ENCODE measurements at places on chromosomes 2 and 18.

DNA sequence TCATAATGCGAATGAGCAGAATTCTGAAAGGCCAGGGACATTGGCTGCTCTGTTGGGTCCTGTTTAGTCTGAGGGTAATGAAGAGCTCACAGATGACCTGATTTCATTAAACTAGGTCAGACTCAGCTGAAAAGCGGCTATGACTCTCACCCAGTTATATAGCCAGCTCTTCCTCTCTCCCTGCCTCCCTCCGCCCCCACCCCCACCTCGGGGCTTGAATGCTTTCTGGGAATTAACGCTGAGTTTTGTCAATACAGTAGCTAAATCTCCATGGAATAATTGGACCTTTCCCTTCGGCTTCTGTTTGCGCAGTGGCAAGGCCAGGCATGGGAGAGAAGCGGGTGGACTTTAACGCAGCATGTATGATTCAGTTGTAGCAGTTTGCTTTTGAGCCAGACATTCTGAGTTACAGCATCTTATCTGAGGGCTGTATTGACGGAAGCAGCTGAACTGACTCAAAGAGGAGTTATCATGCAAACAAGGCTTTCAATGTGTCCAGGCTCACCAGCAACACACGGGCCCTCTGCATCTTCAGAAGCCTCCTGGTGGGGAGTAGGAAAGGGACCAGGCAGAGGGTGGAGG, 110.6 kb downstream of the MYCN start:
- no peak for DNase-seq

- no peak for DNase-seq
These were observed 129.1 kb upstream of the MMADHC start for GRCh38 chr2:149716687-149717086.

- no peak for DNase-seq
These were observed 864 bp upstream of the MYL12A start for GRCh38 chr18:3246635-3247239.

GRCh38 chr18:12460874-12461273, 53.1 kb downstream of the PRELID3A start:
- no peak for DNase-seq

DNA sequence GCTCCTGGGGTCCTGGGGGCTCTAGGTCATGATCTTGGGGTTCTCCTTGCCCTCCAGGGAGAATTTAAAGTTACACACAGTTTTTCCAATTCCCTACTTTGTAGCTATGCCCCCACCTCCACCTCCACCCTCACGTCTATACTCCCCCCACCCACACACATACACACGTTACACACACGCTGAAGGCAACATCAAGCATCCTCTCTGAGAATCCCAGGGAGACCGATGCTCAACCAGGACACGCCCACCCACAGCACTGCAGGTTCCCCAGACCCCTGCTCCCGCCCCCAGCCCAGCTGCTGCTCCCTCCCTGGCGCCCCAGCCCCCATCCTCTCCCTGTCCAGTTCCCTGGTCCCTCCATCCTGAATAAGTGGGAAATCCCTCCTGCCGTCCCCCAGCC, 6.4 kb upstream of the TNS1 start:
- DNase-seq = no peak

GRCh38 chr2:210577263-210578071, 21.1 kb downstream of the CPS1 start:
- no peak for DNase-seq

GRCh38 chr2:237354892-237355291, 59.1 kb downstream of the COL6A3 start:
- no peak for DNase-seq

- no peak for DNase-seq
These were observed 62.0 kb downstream of the GLI2 start for GRCh38 chr2:120797421-120798221.

GRCh38 chr18:63440219-63440618, 17.9 kb upstream of the VPS4B start:
- no peak for DNase-seq

DNA sequence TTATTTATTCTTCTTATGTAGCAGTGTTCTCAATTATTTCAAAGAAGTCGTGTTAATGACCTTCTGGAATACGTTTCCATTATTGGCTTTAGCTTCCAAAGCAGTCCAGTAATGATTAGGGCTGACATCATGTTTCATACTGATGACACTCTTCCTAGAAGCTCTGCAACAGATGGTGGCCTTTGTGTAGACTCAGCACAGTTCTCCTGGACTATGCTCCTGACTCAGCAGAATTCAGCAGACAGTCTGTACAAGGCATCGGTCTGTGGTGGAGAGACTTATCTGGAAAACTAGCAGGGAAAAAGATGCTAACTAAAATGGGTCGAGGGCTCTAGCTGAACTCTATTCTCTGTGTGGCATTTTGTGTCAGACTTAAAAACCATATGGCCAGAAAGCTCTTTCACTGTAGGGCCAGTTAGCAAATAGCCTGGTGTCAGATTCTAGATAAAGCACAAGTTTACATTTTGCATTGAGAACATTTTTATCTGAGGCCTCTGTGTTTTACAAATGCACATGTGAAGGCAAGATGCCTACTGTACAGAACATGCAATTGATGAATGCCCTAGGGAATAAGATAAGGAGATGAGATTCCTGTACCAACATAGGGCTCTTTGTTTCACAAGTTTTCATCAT, 35.1 kb downstream of the GULP1 start:
- no peak for DNase-seq

DNA sequence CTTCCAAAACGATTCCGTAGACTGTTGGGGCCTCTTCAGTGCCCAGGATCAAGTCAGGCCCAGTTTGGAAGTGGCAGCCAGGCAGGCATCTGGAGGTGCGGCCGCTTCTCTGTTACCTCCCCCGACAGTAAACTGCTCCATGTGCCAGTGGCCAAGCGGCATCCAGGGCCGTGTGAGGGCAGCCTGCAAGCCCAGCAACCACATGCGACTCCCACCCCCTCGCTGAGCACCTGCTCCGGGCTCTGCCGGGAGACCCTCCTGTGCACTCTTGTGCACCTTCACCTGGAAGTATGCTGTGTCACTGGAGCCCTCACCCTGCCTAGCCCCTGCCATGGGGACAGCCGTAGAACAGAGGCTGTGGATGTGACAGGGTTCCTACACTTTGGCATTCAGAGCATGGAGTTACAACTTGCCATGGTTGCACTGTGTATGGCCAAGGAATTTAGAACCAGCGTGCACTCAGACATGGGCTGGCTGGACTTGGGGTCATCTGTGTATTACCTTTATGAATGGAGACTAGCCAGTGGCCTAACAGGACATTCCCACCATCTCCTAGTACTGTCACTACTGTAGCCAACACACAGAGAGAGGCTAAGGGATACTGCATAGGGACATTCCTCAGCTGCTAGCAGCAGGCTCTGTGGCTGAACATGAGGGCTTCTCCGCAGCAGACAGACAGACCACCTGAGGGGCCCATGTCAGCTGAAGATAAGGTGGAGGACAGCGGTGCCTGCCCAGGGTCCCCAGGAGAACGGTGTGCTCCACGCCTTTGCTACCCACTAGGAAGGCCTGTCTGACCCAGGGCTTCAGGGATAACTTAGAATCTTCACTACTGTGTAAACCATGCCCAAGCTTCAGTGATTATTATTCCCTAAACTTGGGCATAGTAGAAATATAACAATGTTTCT, 25.0 kb upstream of the FAHD2A start:
- no peak for DNase-seq

DNA sequence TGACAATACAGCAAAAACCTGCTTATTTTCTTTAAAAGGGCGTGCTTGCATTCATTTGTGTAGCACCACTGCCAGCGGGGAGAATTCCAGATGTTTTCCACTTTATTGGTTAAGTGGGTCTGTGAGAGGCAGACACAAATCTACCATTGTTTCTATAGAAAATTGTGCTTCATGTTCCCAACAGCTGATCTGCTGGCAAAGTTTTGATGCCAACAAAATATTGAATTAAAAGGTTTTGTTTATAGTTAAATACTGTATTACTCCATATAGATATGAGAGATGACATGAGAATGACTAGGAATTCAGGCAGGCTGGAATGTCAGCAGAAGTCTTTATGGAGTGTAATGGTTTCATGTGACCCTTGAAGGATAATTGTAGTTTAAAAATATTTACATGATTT, 182.7 kb downstream of the MC4R start:
- DNase-seq = no peak

DNA sequence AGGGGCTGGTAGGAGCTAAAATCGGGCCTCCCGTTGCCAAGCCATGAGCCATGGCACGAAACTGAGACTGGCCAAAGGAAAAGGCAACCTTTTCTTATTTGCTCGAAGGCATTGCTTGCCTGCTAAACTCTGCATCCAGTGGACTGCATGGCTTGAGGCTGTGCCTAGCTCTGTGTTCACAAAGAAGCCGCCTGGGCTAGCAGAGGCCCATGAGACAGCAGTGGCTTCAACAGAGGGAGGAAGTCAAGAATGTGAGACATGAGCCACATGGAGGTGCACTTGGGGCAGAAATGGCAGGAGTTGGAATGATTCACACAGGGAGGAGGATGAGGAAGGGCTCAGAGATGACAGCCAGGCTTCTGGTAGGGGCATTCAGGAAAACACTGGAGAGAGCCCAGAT, 33.5 kb downstream of the TPRKB start:
- no peak for DNase-seq

- DNase-seq = no peak
These were observed 29.5 kb upstream of the SMAD7 start for GRCh38 chr18:48979944-48980890.

DNA sequence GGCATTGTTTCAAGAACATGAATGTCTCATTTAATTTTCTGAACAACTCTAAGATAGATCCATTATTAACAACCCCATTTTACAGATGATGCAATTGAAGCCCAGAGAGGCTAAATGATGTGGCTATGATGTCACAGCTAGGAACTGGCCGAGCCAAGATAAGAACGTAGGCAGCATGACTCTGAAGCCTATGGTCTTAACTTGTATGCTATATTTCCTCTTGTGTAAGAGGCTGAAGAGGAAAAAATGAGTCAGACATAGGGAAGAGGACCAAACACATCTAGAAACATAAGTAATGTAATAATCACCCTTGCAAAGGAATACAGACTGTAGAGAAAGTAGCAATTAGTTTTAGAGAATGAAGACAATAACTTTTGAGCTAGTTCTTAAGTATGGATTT, 416.8 kb downstream of the FIGN start:
- no peak for DNase-seq
